Fibroblast of the aortic adventitia (primary cell): ENCODE measurements at places on chromosomes 6 and 20.

- DNase-seq = no peak
Observed at GRCh38 chr6:26597821-26598220, 1.1 kb downstream of the ABT1 start.

GRCh38 chr20:34574426-34574825 lies 15.9 kb downstream of the MAP1LC3A start:
- no peak for DNase-seq

DNA sequence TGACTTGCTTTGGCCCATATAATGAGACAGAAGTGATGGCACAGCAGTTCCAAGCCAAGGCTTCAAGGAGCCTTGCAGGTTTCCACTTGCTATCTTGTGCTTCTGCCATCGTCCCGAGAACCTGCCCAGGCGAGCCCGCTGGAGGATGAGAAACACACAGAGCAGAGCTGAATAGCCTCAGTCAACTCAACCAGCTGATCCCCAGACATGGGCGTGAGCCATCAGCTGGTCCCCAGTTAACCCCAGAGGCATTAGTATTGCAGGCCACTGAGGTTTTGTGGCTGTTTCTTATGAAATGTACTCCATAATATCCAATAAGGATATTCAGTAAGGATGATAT lies 81.7 kb upstream of the SHLD1 start:
- DNase-seq = no peak

DNA sequence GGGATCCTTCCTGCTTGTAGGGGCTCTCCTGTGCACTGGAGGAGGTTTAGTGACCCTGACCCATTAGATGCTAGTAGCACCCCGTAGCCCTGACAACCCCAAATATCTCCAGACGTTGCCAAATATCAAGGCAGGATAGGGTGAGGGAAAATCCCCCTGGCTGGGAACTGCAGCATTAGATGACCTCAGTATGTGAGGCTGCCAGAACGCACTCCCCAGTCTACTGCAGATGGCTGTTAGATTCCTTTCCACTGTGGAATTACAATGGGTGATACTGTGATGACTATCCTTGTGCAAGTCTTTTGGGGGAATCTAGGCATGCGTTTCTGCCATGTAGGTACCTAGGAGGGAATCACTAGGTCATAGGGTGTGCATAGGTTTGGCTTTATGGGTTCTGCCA lies 226.3 kb upstream of the KCNG1 start:
- no peak for DNase-seq

DNA sequence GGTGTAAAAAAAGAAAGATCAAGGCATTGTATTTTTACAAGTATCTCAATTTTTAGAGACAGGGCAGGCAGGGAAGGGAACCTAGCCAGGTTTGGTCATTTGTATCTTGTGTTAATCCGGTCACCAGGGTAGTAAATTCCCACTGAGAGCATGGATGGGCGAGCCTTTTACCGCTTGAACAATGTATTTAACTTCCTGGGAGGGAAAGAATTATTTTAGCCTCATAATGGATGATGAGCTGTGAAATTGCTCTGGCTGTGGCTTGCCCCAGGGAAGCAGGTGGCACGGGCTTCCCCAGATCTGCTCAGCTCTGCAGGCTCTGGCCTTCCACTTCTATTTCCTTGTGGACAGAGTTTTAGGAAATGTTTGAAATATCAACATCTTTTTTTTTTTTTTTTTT lies 72.9 kb downstream of the TOX2 start:
- DNase-seq = no peak

DNA sequence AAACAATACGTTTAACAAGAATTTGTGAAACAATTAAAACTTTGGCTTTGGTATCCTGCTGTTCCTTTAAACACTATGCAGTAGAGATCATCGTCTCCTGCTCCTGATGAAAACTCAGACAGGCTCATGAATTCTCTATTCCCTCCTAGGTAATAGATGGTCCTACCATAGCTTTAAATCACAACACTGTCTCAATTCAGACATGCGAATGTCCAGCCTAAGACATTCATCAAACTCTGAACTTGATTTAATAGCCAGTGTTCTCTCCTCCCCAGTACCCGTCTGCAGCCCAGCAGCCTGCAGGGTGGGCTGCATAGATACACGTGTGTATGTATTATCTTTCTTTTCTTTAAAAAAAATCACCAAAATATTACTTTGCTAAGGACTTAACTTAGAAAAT lies 232.8 kb downstream of the TTLL2 start:
- DNase-seq = no peak

GRCh38 chr6:162736961-162737360 lies 9.2 kb downstream of the PACRG start:
- DNase-seq = no peak

DNA sequence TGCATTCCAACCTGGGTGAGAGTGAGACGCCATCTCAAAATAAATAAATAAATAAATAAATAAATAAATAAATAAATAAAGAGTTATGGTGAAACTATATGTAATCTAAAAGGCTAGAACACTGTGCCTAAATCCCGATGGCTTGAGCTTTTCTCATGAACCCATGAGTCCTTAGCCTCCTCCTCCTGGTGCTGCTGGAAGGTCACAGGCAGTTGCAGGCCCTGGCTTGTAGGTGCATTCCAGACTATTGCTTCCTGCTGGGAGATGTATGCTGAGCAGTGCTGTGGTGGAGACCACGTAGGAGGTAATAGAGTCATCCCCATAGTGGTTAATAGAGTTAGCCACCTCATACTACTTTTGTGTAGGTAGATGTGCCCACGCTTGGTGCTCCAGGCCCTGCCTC lies 12.5 kb downstream of the PTK7 start:
- no peak for DNase-seq

DNA sequence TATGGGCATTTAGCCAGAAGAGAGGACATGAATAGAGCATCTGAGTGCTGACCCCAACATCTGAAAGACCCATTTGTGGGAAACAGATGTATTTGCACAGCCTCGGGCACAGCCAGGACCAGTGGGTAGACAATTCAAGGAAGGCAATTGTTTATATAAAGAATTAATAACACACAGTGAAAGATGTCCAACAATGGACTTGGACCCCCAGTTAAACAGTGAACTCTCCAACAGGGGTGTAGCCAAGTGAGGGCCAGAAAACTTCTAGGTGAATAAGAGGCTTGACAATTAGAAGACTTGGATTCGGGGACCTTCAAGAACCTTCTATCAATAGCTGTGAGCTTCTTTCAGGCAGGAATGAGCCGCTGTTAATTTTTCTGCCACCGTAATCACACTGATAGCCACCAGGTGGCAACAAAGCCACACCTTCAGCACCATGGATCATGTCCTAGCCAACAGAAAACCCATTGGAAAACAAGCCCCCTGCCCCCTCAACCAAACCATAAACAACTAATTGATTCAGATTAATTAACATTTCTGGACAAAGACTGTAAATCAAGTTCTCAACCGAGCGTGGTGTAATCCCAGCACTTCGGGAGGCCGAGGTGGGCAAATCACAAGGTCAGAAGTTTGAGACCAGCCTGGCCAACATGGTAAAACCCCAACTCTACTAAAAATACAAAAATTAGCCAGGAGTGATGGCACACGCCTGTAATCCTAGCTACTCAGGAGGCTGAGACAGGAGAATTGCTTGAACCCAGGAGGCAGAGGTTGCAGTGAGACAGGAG lies 8.8 kb upstream of the SRSF6 start:
- DNase-seq = peak; percentile 43

- DNase-seq = no peak
Observed at GRCh38 chr6:158122048-158122447, 46.0 kb downstream of the SERAC1 start.

GRCh38 chr20:6029538-6029937 lies 24.3 kb downstream of the LRRN4 start:
- no peak for DNase-seq

- DNase-seq = peak; percentile 27
Observed at GRCh38 chr6:159633196-159633595, 59.8 kb downstream of the SOD2 start.

DNA sequence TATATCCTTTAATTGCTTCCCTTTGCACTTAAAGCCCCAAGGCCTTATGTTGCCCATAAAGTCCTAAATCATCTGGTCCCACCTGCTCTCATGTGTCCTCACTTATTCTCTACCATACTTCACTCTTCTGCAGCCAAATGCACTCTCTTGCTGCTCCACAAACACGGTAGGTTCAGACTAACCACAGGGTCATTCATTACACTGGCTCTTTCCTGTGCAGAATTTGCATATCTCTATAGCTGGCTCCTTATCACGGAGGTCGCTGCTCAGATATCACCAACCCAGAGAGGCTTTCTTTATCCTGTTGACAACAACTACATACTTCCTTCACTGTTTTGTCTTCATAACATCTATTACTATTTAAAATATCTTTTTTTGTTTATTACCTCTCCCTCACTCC lies 86.8 kb downstream of the MOXD1 start:
- no peak for DNase-seq

GRCh38 chr6:170048615-170049256 lies 242.1 kb downstream of the DLL1 start:
- no peak for DNase-seq

DNA sequence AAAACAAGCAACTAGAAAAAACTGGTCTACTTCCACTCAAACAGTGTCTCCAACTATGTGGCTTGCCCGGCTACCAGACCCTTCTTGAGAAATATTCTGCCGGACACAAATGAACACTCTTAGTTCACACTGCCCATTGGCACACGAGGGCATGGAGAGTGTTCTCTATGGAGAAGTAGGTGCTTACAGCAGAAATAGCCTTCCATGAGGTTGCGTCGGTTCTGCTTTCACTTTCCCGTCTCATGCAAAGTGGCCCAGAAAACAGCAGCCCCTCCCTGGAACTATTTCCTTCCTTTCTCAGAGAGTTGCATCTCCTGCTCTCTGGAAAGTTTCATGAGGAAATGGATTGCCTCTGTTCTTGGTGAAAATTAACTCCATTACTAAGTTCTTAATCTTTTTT lies 9.5 kb upstream of the HLA-DOA start:
- DNase-seq = peak; percentile 62

- DNase-seq = no peak
Observed at GRCh38 chr6:165109011-165109410, 200.4 kb downstream of the C6orf118 start.

- DNase-seq = peak; percentile 57
Observed at GRCh38 chr6:87473419-87473903, 687 bp downstream of the SLC35A1 start.
